ENCODE measurements at places on chromosomes 4 and X. TPM values are rescaled to one million over a fixed set of nuclear protein-coding genes. Genes with fewer than 3 reads are reported as not detected.

The RS1 gene
- total RNA-seq, result not detected

The CENPVL2 gene
- not detected for total RNA-seq

The LRPAP1 gene
- 85.6 TPM for total RNA-seq

The CFAP47 gene
- total RNA-seq, result not detected

The SERPINA7 gene
- total RNA-seq, result not detected

The DIPK2B gene
- 141 TPM for total RNA-seq

The APLN gene
- total RNA-seq, result 237 TPM

The CPE gene
- total RNA-seq, result 4.6 TPM

The SPANXN3 gene
- not detected for total RNA-seq

The SPANXC gene
- total RNA-seq, result not detected

The MSX1 gene
- total RNA-seq, result 5.4 TPM

The DOCK11 gene
- 0.33 TPM for total RNA-seq

The DDX53 gene
- total RNA-seq, result not detected

The ZNF718 gene
- 6.9 TPM for total RNA-seq

The HTN3 gene
- not detected for total RNA-seq

The P2RY8 gene
- not detected for total RNA-seq

The DACH2 gene
- not detected for total RNA-seq

The NHS gene
- total RNA-seq, result 0.67 TPM

The GLOD5 gene
- not detected for total RNA-seq

The ETNPPL gene
- not detected for total RNA-seq

The PPP2R2C gene
- 0.10 TPM for total RNA-seq

The NUDT10 gene
- total RNA-seq, result 0.38 TPM

The TBCK gene
- total RNA-seq, result 34.0 TPM
